ENCODE measurements at places on chromosomes 16 and 17.
A peak's percentile ranks its signal among the peaks of the same experiment; 100 is the strongest.

GRCh38 chr16:69131167-69131838, 1.1 kb downstream of the CHTF8 start:
- DNase-seq: no peak

DNA sequence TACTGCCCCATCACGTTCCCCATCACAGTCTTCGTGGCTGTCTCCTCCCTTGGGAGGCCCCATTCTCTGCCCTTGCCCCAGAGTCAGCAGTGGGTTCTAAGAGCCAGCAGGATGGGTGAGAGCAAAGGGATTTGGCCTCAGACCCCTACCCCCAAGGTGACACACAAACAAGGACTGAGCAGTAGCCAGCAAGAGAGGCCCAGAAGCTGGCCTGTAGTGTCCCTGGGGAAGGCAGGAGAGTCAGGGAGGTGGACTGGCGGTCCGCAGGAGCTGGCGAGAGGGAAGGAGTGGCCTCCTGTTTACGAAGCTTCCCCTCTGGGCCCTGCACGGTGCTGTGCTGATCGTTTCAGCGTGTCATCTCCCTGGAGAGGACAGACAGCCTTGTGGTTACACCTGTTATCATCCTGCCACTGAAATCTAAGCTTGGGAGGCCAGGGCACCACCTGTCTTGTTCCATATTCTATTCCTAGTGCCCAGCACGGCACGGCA, 8.4 kb downstream of the WDR81 start:
- no peak for DNase-seq

DNA sequence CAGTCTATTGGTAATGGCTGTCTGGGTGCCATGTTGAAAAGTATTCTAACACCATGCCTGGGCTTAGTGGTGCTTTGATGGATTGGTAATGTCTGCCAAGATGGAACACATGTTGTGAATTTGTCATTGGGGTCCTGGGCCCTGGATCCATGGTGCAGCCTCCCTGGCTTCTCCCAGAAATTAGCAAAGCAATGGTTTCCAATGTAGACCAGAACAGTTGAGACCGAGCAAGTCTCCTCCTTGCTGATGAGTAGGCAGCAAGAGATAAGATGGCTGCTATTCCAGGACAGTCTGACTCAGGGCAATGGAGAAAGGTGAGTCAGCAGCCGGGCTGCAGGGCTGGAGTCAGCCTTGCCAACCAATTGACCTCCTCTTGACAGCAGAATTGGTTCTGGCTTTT, 30.8 kb downstream of the GPR139 start:
- no peak for DNase-seq

- no peak for DNase-seq
Measured at GRCh38 chr16:2468725-2469398, 2.2 kb upstream of the NTN3 start.

- DNase-seq: no peak
Measured at GRCh38 chr16:80997139-80997798, 9.4 kb downstream of the CMC2 start.

DNA sequence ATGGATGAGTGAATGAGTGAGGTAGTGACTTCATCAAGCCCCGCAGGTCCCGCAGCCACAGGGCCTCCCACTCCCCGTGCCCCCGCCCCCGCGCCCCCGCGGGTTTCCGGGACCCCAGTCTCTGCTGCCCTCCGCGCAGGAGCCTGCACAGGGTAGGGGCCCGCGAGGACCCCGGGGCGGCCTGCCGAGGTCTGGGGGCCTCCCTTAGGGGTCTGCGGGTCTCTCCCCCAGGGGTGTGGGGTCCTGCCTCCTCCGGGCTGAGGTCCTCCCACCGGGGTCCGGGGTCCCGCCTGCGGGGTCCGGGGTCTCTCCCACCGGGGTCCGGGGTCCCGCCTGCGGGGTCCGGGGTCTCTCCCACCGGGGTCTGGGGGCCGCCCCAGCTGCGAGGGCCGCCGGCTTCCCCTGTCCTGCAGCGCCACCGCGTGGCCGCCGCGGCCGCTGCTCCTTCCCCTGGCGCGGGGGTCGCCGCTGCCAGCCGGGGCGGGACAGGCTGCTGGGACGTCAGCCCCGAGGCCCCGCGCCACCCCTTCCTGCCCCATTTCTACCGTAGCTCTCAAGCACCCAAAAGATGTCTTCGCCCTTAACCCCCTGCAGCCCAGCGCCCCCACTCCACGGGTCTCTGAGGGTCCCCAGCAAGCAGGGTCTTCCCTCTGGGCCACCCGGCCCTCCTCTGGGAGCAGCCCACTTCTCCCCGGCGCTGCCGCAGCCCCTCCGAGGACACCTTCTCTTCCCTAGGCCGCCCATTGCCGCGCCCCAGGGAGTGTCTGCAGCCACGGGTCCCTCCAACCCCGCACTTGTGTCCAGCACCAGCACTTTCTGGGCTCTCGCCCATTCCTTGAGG, 10.4 kb upstream of the CHMP6 start:
- DNase-seq: no peak

DNA sequence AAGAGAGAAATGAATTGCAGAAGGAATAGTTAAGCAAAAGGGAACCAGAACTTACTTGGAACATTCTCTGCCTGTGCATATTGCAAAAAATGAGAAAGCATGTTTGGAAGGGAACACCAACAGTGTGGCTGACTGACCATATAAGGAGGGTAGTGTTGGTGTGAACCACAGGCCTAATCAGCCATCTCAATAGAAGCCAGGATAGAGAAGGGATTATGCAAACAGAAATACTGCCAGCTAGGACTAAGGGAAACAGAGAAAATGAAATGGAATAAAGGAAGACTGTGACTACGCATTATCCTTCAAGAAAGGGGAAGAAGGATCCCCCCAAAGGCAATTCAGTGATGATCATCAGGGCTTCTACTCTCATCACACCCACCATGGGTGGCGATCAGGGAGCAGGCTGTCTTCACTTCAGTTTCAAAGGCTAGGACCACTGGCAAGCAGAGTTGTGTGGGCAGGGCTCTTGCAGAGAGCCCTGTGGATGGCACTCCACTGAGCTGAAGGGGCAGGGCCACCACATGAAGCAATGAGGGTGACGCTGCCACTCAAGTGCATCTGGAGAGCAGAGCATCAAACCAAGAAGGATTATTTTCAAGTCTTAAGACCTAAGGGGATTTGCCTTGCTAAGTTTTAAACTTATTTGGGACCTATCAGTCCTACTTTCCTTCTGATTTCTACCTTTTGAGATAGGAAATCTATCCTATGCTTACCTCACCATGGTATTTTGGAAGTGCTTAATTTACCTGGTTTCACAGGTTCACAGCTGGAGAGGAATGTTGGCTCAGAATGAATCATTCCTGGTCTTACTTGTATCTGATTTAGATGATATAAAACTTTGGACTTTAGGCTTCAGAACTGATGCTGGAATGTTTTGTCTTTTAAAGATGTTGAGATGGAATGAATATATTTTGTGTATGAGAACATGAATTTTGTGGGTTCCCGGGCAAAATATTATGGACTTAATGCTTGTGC, 140.5 kb downstream of the SSH2 start:
- no peak for DNase-seq

DNA sequence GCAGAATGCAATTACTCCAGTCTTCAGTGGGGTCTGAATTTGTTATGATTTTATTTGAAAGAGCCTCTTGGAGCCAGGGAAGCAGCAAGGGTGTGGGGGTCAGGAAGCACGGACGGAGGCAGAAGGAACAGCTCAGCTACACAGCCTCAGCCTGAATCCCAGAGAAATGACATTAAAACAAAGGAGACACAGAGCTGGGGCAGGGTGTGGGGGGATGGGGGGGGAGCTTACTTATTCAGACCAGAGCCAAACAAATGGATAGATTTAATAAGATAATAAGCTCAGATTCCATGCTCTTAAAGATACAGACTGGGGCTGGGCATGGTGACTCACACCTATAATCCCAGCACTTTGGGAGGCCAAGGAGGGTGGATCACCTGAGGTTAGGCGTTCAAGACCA, 195.3 kb downstream of the ZNF423 start:
- DNase-seq: no peak

DNA sequence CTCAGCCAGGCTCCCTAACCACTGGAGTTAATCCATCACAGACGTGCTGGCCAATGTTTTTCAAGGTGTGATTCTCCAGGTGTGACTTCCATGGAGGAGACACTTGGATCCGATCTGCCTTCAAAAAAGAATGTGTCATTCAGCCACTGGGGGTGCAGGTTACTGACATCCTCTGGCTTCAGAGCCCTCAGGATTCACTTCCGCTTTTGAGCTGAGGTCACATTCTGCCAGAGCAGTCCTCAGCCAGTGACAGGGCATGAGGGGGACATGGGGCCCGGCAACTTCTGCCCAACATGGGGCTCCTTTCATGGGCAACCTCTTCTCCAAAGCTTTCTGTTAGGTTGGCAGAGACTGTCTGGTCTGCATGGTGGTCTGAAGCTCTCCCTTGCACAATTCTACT, 81.4 kb downstream of the GRIN2A start:
- DNase-seq: no peak

DNA sequence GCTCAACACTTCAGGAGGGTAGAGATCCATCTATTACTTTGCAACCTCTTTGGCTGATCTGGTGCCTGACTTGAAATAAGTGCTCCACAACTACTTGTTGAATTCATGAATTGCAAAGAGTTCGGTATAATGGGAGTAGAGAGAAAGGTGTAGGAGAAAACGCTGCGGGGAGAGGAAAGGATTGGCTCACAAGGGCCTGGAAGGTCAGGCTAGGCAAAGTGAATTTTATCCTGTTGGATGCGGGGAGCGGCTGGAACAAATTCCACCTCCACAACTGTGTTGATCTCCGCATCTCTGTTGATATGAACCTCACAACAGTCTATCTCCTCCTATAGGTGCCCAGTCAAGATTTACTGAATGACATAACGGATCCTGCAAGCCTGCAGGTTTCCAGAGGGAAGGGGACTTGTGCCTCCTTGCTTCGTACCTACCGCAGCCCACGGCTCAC, 684 bp downstream of the SLX4 start:
- DNase-seq: no peak

DNA sequence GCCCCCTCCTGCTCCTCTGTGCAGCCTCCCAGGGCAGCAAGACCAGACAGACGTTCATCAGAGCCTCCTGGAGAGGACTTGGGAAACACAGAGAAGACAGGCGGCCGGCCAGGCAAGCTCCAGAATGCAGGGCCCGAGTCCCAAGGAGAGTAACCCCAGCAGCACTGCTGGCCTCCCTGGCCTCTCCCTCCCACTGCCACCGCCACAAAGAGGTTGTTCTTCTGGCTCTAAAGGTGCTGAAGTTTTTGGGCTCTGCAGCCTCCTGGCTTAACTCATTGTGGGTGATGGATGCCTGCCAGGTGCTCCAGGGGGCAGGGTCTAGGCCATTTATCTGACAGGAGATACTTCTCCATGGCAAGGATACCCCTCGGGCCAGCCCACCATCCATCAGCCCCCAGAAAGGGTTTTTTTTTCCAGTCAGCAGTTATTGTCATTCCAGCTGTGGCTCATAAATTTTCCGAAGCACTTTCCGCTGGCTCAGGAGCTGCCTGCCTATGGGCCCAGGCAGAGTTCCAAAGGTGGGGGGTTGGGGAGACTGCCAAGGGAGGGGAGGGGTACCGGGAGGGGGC, 32.0 kb upstream of the MRPS23 start:
- no peak for DNase-seq

- no peak for DNase-seq
Measured at GRCh38 chr16:57282510-57283213, 1.8 kb downstream of the PLLP start.

DNA sequence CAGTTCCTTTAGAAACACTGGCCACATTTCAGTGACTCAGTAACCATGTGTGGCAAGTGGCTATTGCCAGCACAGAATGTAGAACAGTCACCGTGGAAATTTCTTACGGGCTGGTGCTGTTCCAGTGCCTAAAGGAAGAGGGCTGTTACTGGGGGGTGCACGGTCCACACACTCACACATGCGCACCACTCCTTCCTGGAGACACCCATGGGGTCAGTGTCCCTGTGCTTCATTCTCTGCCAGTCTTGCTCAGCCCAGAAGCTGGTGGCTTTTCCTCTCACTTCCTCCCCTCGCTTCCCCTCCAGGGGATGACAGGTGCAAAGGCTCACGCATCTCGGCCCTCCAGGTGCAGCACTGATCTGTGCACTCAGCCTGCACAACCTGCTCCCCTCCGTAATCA, 115.6 kb downstream of the CCDC182 start:
- DNase-seq: no peak

DNA sequence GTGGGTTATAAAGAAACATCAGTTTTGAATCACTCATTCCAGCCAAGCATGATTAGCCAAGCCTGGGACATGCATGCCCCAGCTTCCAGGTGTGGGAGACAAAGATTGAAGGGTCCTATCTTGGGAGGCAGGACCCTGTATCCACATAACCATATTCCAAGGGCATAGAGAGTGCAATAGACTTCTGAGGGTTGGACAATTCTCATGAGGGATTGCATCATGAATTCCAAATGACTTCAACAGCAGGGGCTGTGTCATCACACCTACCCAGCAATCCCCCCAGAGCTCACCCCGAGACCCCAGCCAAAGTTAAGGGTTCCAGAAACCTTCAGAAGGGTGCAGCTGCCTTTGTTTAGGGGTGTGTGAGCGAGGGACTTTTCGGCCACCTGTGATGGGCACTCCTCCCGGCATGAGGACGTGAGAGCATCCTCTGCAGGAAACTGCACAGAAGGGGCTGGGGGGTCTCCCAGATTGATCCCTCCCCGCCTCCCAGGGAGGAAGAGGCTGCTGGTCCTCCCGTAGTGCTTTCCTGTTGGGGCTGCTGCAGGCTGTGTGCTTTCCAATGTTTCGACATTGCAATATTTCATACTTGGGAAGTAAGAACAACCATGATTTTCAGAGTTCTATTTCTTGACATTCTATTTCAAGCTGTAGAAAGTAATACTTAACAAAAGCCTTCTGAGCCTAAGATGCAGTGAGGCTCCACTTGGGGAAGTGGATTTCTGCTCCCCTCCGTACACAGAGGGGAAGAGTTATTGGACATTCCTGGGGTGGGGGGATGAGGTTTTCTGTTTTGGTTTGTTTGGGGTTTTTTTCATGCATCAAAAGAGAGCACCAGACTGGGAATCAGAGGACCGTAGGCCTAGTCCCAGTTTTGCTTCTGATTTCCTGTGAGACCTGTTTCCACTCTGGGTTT, 13.3 kb upstream of the PITPNM3 start:
- DNase-seq: no peak

- peak; percentile 32 for DNase-seq
Measured at GRCh38 chr17:49546546-49547535, 28.8 kb upstream of the NXPH3 start.

DNA sequence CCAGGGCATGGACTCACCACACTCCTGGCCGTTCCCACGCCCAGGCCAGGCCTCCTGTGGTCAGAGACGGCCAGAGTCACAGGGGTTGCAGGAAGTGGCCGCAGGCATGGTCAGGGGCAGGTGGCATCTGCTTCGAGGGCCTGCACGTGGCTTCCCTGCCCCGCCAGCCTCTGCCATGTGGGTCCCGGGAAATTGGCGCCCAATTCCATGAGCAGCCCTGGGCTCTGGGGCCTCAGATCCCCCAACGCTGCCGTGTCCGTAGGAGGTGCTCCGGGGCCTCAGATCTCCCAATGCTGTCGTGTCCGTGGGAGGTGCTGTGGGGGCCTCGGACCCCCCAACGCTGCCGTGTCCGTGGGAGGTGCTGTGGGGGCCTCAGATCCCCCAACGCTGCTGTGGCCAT, 9.7 kb upstream of the SSTR5 start:
- no peak for DNase-seq

GRCh38 chr16:87648236-87648635, 45.9 kb downstream of the JPH3 start:
- DNase-seq: peak; percentile 48

- DNase-seq: peak; percentile 47
Measured at GRCh38 chr17:50693036-50693682, 14.6 kb downstream of the ANKRD40 start.
